ENCODE measurements at places on chromosomes 4 and X.

DNA sequence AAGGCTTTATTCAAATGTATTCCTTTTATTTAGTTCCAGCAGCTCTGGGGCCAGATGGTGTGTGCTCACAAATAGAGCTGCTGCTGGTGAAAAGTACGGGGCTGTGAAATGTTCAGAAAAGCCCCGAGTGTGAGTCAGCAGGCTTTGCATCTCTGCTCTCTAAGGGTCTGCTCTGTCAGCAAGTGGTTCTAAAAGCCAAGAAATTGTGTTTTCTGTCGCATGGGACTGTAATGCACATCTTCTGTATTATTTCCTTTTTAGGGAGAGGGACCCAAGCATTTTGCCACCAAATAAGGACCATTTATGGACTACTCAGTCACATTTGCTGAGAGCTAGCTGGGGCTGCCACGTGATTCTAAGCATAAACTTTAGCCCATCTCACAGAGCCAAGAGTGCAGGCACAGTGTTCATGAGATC is 82.9 kb upstream of the NHS start:
- peaks cover 12% of the 10 kb centered on the region for H3K4me1 ChIP-seq
- H3K36me3 ChIP-seq = no peaks in the 10 kb centered on the region
- H3K27ac ChIP-seq = no peak overlapping the region
- no peak overlapping the region for H3K4me3 ChIP-seq
- DNase-seq = no peak

GRCh38 chr4:149145803-149146202 is 669.8 kb downstream of the IQCM start:
- H3K27me3 ChIP-seq = no peaks in the 10 kb centered on the region
- no peak overlapping the region for H3K4me3 ChIP-seq
- no peak overlapping the region for H3K27ac ChIP-seq
- no peak for DNase-seq
- no peaks in the 10 kb centered on the region for H3K36me3 ChIP-seq
- H3K4me1 ChIP-seq = no peaks in the 10 kb centered on the region

- no peak overlapping the region for H3K4me3 ChIP-seq
- no peak overlapping the region for H3K27ac ChIP-seq
- no peaks in the 10 kb centered on the region for H3K27me3 ChIP-seq
- no peak for DNase-seq
- H3K36me3 ChIP-seq = no peaks in the 10 kb centered on the region
- H3K4me1 ChIP-seq = no peaks in the 10 kb centered on the region
These were observed 35.3 kb downstream of the RBPJ start for GRCh38 chr4:26356081-26356501.

DNA sequence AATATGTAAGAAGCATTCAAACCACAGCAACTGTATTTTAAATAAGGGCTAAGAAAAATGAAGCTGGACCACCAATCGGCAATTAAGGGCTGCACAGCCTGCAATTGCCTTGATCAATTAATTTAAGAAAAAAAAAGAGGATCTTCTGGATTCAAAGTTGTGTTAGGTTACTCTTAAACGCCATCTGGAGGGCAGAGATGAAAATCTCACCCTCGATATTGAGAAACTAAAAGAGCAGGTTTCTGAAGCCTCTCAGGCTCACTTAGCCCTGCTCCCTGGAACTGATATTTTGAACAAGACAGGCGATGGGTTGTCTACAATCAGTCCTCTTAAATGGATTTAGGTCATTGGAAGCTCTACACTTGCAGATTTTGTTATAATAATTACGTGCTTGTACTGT is 579.4 kb downstream of the GRXCR1 start:
- H3K4me1 ChIP-seq = no peaks in the 10 kb centered on the region
- no peak overlapping the region for H3K27ac ChIP-seq
- H3K36me3 ChIP-seq = no peaks in the 10 kb centered on the region
- no peaks in the 10 kb centered on the region for H3K27me3 ChIP-seq

DNA sequence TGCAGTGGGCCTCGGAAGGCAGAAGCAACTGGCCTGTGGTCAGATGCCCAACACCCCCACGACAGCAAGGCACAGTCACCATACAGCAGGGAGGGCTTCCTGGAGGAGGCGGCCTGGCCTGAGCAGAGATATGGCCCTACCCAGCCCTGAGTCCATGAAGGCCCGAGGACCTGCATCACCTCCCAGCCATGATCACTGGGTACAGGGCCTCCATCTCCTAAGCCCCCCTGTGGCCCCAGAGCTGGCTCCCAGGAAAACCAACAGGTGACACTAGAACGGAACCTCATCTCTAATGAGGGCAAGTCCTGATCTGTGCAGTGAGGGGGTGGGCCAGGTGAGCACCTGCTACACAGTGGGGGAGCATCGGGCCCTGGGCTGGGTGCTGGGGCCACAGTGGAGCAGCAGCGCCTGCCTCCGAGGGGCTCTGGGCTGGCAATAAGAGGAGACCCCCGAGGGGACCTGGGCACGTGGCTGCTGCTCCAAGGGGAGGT is 26.2 kb upstream of the MXD4 start:
- H3K36me3 ChIP-seq = no peaks in the 10 kb centered on the region
- H3K4me3 ChIP-seq = no peak overlapping the region
- no peak overlapping the region for H3K27ac ChIP-seq
- H3K4me1 ChIP-seq = no peaks in the 10 kb centered on the region
- DNase-seq = no peak

GRCh38 chr4:71559957-71560571 is 221.2 kb downstream of the SLC4A4 start:
- no peaks in the 10 kb centered on the region for H3K4me1 ChIP-seq
- no peaks in the 10 kb centered on the region for H3K27me3 ChIP-seq
- no peaks in the 10 kb centered on the region for H3K36me3 ChIP-seq
- H3K4me3 ChIP-seq = no peak overlapping the region

- no peaks in the 10 kb centered on the region for H3K4me1 ChIP-seq
- H3K4me3 ChIP-seq = no peak overlapping the region
- no peak overlapping the region for H3K27ac ChIP-seq
- no peaks in the 10 kb centered on the region for H3K36me3 ChIP-seq
These were observed 47.9 kb upstream of the BLTP1 start for GRCh38 chr4:122104184-122104583.

DNA sequence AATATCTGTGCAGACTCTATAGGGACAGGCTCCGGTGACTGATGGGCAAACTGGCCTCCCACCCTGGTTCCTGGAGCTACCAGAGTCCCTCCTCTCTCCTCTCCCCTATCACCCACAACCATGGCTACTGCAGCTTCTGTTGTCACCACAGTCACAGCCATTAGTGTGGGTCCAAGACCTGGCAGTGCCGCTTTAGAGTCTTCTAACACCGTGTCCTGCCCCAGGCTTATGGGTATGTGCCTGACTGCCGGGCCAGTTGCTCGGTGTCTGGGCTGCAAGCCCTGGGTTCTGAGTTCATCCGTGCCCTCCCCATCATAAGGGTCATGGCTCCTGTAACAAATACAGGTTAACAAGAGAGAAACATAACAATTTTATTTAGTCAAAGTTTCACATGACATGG is 85.4 kb downstream of the FNIP2 start:
- no peaks in the 10 kb centered on the region for H3K36me3 ChIP-seq
- no peak for DNase-seq

DNA sequence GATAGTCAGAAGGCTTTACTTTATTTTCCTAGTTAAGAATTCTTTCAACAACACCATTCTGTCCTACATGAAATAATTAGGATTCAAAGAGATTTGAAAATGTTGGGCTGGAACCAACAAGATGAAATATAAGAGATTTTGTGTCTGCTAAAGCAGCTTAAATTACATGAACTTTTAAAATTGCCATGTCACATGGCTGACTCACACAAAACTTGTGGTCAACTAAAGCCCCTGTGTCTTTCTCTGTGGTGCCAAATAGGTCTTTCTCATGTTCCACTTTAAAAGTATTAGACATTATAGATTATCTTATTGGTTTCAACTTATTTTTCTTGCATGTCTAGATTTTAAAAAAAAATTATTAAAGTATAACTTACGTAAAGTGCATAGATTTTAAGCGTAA is 60.8 kb upstream of the FHL1 start:
- no peak for DNase-seq
- H3K36me3 ChIP-seq = no peaks in the 10 kb centered on the region
- H3K27me3 ChIP-seq = no peaks in the 10 kb centered on the region
- H3K4me1 ChIP-seq = peaks cover 12% of the 10 kb centered on the region

GRCh38 chr4:11072999-11073398 is 355.7 kb downstream of the HS3ST1 start:
- H3K4me3 ChIP-seq = no peak overlapping the region
- H3K27ac ChIP-seq = no peak overlapping the region

DNA sequence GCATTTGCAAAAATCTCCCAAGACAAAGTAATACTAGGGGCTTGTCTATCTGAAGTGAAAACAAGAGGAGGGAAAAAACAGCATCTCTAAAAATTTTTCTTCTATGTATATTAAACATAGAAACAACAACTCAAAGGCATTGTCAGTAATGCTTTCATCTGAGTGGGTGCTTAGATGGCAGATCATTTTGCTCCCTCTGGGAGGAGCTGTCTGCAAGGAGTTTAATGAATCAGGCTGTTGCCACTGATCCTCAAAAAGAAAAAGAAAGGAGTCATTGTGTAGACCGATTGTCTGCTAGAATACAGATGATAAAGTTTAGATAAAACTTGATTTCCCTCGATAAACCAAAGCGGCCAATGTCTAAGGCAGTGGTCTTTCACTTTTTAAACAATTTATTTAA is 49.7 kb upstream of the KLHL8 start:
- H3K4me1 ChIP-seq = no peaks in the 10 kb centered on the region
- H3K4me3 ChIP-seq = no peak overlapping the region
- no peak overlapping the region for H3K27ac ChIP-seq
- H3K36me3 ChIP-seq = no peaks in the 10 kb centered on the region
- H3K27me3 ChIP-seq = no peaks in the 10 kb centered on the region

- H3K27me3 ChIP-seq = no peaks in the 10 kb centered on the region
- H3K4me3 ChIP-seq = no peak overlapping the region
- H3K36me3 ChIP-seq = no peaks in the 10 kb centered on the region
- H3K4me1 ChIP-seq = peaks cover 18% of the 10 kb centered on the region
- peak overlapping the region; percentile 82 for H3K27ac ChIP-seq
- DNase-seq = no peak
These were observed 50.4 kb upstream of the PGAM4 start for GRCh38 chrX:78019586-78020483.

GRCh38 chr4:76563454-76564122 is 128.6 kb downstream of the SHROOM3 start:
- H3K27me3 ChIP-seq = no peaks in the 10 kb centered on the region
- H3K36me3 ChIP-seq = no peaks in the 10 kb centered on the region
- DNase-seq = peak; percentile 89

DNA sequence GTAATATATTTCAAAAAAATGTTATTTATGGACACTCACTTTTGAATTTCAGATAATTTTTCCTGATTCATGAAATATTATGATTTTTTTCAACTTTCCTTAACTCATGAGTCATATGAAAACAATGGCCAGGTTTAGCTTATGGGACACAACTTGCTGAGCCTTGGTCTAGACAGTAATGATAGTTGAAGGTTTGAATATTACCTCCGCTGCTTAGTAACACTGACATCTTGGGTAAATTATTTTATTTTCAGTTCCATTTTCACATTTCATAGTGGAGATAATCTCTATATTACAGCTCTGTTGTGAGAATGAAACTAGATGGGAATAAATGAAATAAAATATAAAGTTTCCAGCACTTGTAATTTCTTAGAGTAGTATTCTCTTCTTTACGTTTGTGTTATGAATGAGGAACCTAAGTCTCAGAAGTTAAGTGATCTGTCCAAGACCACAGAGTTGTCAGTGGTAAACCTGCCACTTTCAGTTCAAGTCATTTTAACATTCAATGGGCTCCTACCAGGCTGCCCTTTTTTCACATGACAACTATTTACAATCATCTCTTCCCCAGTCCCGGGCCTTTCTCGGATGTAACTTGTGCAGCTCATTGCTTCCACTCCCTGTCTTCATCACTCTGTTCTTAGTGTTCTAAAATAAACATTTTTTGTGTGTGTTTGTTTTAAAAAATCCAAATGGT is 46.8 kb upstream of the GC start:
- H3K4me1 ChIP-seq = no peaks in the 10 kb centered on the region
- no peak overlapping the region for H3K27ac ChIP-seq

DNA sequence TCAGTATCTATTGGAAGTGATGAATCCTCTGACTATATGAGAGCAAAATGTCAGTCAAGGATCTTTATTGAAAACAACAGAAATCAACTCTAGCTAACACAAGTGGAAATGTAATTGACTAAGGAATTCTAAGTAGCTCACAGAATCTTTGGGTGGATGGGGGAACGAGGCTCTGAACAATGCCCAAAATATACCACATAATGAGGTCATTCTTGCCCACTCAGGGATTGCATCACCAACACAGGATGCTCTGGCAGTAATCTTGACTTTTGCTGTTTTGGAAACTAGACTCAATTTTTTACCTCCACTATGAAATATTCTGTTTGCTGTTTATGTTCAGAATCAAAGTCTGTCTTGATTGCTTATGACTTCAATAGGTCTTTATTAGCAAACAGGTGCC is 127.4 kb upstream of the UNC5C start:
- H3K36me3 ChIP-seq = no peaks in the 10 kb centered on the region
- H3K27me3 ChIP-seq = no peaks in the 10 kb centered on the region
- H3K27ac ChIP-seq = no peak overlapping the region
- no peaks in the 10 kb centered on the region for H3K4me1 ChIP-seq

GRCh38 chr4:121801715-121802075 is 572 bp downstream of the EXOSC9 start:
- peaks cover 14% of the 10 kb centered on the region for H3K36me3 ChIP-seq
- peak overlapping the region; percentile 62 for H3K27ac ChIP-seq
- H3K4me1 ChIP-seq = peaks cover 18% of the 10 kb centered on the region
- no peaks in the 10 kb centered on the region for H3K27me3 ChIP-seq
- H3K4me3 ChIP-seq = peak overlapping the region; percentile 87

GRCh38 chr4:159608436-159608835 is 505.6 kb downstream of the RAPGEF2 start:
- no peak overlapping the region for H3K4me3 ChIP-seq
- no peaks in the 10 kb centered on the region for H3K27me3 ChIP-seq

GRCh38 chr4:107736924-107737448 is 17.0 kb upstream of the PAPSS1 start:
- H3K27me3 ChIP-seq = no peaks in the 10 kb centered on the region
- H3K4me1 ChIP-seq = no peaks in the 10 kb centered on the region
- no peak for DNase-seq

All from PC-9 (cell line).